ENCODE measurements at places on chromosomes 13 and 19. TPM values are rescaled to one million over a fixed set of nuclear protein-coding genes. Genes with fewer than 3 reads are reported as not detected.

- H3K4me3 ChIP-seq, result no peak overlapping the region
- H3K27ac ChIP-seq, result no peak overlapping the region
- DNase-seq, result no peak
- peaks cover 8% of the 10 kb centered on the region for H3K36me3 ChIP-seq
These were observed 46.2 kb downstream of the MYO9B start for GRCh38 chr19:17121736-17122293.

DNA sequence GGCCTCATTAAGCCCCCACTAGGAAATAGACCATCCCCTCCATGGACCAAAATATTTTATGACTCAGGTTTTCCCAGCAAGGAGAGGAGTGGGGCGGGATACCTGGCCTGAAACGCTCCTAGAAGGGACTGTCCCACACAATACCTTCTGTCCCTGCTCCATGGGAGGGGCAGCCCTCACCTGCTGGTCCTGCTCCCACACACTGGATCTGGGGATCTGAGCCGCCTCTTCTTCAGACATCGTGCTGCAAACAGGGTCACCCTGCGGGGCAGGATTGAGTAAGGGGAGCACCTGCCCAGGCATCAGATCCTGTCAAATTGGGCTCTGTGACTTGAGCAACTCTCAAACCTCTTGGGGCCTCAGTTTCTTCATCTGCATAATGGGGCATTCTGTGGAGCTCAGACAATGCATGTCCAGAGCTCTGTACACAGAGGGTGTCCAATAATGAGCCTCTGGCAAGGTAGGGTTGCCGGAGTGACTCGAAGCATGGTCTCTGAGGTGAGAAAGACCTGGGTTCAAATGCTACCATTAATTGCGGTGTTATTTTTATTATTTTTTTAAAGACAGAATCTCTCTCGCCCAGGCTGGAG, 1.1 kb downstream of the PLIN5 start:
- H3K4me3 ChIP-seq, result no peak overlapping the region
- H3K27me3 ChIP-seq, result 0 out of 2 replicates have a peak, but pooled peaks cover 6% of the 10 kb centered on the region
- no peak for DNase-seq
- H3K27ac ChIP-seq, result no peak overlapping the region
- no peaks in the 10 kb centered on the region for H3K36me3 ChIP-seq

DNA sequence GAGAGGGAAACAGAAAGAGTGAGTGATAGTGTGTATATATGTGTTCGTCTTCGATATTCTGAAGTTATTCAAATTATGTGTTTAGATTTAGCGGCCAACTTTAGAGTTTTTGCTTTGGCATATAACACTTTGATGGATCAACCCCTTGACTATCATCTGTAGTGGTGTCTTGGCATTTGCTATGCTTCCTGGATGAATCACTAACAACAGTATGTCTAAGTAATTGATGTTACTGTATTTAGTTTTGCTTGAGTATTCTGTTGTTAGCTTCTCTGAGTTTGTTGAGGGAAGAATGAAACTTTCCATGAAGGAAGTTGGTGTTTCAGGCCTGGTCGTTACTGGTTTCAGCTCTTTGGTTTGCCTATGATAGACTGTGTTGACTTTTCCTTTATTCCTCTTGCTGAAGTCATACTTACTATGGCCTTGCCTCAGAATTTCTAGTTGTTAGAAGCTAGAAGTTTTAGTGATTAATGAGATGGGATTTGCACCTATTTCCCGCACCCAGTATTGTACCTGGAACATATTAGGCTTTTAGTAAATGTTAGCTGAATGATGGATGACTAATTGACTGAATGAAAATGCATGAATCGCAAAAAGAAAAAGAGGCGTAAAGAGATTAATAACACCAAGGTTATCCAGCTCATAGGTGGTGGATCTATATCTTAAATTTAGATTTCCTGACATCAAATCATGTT, 20.7 kb downstream of the NDFIP2 start:
- no peaks in the 10 kb centered on the region for H3K36me3 ChIP-seq
- no peaks in the 10 kb centered on the region for H3K4me1 ChIP-seq
- no peaks in the 10 kb centered on the region for H3K27me3 ChIP-seq
- no peak overlapping the region for H3K27ac ChIP-seq
- no peak for DNase-seq

GRCh38 chr13:112617754-112618375, 29.9 kb upstream of the TUBGCP3 start:
- H3K27me3 ChIP-seq, result no peaks in the 10 kb centered on the region
- no peak overlapping the region for H3K4me3 ChIP-seq
- DNase-seq, result no peak

DNA sequence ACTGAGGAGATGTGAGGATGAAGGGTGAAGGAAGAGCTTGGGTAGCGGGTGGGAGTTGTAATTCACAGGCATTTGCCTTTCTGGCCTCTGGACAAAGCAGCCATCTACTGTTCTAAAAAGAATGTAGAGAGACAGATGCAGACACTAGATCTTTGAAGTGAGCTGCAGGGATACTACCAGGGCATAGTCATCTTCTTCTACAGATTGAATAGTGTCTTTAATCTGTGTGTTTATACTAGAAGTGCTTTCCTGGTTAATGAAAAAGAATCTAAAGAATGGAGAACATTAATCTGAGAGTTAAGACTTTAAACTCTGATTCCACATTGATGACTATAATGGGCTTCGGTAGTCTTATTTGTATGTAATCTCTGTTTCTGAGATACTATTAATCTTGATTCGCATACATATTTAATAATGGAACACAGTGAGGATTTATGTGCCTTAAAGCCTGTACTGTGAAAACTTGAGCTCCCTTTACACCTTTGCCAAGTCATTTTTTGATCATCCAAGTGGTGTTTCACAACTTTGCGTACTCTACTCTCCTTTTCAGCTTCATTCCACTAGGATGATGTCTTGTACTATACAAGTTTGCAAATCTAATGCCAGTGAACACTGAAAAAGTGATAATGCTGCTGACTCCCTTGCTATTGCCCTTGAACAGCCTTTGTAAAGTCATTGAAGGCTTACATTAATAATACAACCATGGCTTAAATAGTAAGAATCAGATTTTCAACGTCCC, 2199.4 kb upstream of the PCDH20 start:
- no peak overlapping the region for H3K27ac ChIP-seq
- no peaks in the 10 kb centered on the region for H3K4me1 ChIP-seq
- H3K27me3 ChIP-seq, result no peaks in the 10 kb centered on the region
- no peak overlapping the region for H3K4me3 ChIP-seq
- DNase-seq, result no peak

DNA sequence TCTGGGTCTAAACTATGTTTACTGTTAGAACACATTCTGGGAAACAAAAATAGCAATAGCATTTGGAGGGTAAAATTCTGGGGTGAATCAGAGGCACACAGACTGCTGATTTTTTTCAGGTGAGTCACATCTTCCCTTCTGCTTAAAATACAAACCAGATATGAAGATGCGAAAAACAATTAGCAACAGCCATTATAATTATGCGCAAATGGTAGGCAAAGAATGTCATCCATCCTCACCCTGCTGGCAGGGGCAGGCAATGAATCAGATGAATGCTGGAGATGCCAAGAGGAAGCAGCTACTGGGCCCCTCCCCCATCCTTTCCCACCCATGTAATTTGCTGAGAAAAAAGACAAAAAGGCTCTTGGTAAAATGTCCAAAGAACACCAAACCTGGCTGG, 282.9 kb downstream of the KLF5 start:
- H3K27me3 ChIP-seq, result no peaks in the 10 kb centered on the region
- H3K4me3 ChIP-seq, result no peak overlapping the region
- H3K4me1 ChIP-seq, result peaks cover 15% of the 10 kb centered on the region
- no peaks in the 10 kb centered on the region for H3K36me3 ChIP-seq

DNA sequence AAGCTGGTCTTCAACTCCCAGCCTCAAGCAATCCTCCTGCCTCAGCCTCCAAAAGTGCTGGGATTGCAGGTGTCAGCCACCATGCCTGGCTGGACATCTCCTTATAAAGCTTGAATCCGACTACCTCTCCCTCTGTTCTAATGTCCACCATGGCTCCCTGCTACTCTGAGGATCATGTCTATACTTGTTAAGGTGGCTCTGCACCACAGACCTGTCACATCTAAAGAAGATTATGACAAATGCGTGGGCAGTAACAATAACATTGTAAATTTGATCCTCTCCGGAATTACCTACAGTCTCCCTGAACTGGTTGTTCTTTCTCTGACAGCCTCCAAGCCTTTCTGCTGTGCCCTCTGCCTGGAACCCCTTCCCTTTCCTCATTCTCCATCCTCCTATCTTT, 1.8 kb downstream of the NXNL1 start:
- DNase-seq, result no peak
- H3K27ac ChIP-seq, result no peak overlapping the region
- no peaks in the 10 kb centered on the region for H3K36me3 ChIP-seq
- H3K4me3 ChIP-seq, result no peak overlapping the region
- 0 out of 2 replicates have a peak, but pooled peaks cover 5% of the 10 kb centered on the region for H3K4me1 ChIP-seq
- peaks cover 32% of the 10 kb centered on the region for H3K27me3 ChIP-seq

CEACAM21 gene
- total RNA-seq, result 5.6 TPM

ZNF229 gene
- not detected for total RNA-seq

NOVA2 gene
- total RNA-seq, result not detected

SYCN gene
- total RNA-seq, result not detected
